ENCODE measurements at places on chromosomes 7 and 10.

DNA sequence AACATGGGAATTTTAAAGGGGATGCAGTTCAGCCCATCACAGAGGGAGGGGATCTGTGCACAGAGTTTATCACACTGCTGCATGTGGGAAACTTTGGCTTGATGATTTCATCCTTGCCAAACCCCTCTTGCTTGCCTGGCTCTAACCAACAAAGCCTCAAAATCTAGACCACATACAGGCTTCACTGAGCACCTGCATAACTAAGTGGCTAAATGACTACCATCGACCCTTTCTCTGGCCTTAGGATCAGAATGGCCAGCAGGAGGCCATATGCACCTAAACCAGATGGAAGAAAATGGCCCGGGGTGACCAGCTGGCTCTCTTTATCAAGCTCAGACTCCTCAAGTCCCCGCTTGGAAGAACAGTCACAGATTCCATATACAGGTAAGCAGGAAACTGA is 15.6 kb upstream of the ZNF25 start:
- no peak for DNase-seq

DNA sequence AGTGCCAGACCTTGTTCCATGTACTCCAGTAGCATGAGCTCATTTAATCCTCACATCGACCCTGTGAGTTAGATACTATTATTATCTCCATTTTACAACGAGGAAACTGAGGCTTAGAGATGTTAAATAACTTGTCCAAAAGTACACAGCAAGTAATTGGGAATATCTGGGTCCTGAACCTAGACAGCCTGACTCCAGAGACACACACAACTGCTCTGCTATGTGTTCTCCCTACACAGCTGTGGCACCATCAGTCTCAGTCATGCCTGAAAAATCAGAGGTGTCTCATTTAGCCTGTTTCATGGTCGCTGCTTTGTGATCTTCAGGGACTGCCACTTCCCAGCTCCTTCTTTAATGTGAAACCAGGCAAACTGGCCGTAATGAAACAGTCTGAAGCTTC is 56.5 kb downstream of the COL1A2 start:
- DNase-seq, result no peak

DNA sequence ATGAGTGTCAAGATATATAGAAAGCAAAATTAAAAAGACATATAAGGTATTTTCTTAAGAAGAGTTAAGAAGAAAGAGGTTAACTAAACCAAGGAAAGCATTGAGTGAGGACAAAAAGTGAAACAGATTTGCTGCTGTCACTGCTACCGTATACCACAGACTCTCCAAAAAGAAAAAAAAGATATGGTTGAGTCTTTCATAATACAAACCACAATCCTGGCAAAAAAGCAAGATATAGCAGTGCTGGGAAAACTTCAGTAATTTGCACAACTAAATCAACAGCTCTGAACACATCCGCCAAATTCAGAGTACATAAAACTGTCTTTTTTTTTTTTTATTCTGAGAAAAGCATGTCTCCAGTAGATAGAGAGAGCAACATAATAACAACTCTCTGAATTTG is 114.7 kb downstream of the ETV1 start:
- DNase-seq, result no peak

- DNase-seq, result no peak
These were observed 182.3 kb downstream of the MAD1L1 start for GRCh38 chr7:2050511-2050866.

GRCh38 chr10:71657604-71658466 is 61.7 kb downstream of the C10orf105 start:
- DNase-seq, result no peak

- DNase-seq, result no peak
These were observed 2.0 kb downstream of the STK32C start for GRCh38 chr10:132305654-132306342.

DNA sequence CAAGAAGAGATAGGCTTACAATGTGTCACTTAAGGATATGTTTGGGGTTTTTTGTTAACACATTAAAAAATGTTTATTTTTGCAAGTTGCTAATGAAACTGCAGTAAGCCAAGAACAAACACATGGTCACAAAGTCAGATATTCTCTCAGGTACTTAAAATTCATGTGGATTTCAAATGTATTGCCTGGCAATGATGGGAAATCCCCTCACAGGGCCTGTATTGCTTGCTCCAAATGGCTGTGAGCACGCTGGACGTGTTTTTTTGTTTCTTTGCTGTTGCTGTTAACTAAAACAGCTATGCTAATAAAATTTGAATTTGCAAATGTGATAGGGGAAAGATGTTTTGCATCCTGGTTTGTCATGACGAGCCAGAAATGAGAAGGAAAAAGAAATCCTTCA is 3.8 kb upstream of the CELF2 start:
- DNase-seq, result no peak

GRCh38 chr10:79436850-79437103 is 8.6 kb downstream of the ZCCHC24 start:
- no peak for DNase-seq

- DNase-seq, result peak; percentile 22
These were observed 50.8 kb downstream of the C10orf120 start for GRCh38 chr10:122648599-122649428.

- DNase-seq, result no peak
These were observed 94.8 kb upstream of the KCNMA1 start for GRCh38 chr10:77732213-77733003.

- no peak for DNase-seq
These were observed 15.7 kb upstream of the CYREN start for GRCh38 chr7:135186261-135186540.

DNA sequence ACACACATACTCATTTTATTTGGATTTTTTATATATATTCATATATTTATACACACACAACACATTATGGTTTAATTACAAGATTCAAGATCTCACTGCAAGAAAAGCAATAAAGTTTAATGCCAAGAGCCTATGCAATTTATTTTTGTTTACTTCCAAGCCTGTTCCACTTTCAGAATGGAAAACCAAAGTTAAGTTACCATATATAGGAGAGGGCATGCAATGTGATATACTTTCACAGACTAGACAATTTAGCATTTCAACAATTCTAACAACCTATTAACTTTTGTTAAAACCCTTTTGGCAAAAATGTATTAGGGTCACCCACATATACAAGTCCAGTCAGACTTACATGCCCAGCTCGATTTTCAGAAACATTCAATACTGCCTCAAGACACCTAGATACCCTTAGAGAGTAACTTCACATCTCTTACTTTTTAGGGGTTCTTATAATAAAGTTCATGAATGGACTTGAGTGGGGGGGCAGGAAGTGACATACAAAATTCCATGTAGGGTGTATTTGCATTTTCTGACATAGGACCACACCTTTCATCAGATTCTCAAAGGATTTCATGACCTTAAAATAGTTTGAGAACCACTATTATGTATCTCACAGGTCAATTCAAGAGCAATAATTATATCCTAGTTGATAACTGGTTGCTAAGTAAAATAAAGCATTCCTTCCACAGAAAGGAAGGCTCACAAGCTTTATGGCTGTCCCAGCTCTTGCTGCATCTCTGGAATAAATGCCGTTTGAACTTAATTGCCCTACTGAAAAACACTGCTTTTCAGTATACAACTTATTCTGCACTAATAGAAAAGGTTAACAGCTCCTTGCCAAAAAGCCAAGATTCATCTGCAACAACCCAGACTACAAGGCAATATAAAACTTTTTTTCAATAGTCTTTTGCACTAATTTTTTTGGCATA is 2.5 kb downstream of the P4HA1 start:
- no peak for DNase-seq

GRCh38 chr7:55093674-55094073 is 74.9 kb downstream of the EGFR start:
- no peak for DNase-seq

DNA sequence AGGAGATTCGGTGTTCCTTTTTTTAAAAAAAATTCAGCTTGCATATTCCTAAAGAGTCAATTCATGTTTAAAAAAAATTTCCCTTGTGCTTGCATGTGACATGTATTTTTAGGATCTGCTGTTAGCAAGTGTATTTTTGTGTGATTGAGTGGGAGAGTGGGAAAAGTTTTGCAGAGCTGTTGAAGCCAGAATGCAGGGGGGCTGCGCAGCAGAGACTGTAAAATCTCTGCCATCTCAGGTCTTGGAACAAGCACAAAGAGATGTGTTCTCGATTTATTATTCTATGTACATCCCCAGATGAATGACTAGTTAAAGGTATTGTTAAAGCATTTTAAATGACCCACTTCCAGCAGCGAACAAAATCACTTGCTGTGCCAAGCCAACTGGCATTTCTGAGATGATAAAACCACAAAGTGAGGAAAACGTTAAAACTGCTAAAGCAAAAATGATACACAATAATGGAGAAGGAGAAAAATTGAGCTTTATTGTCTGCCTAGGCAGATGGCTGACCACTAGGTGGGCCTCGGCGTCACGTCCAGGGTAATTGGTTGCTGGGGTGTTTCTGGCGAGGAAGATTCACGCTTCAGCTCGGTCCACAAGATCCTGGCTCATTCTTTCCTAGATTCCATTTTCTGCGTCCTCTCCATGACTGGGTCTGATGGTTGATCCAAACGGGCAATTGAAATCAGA is 67.0 kb upstream of the ATRNL1 start:
- DNase-seq, result no peak

- DNase-seq, result no peak
These were observed 36.3 kb downstream of the PFKP start for GRCh38 chr10:3103646-3104045.

DNA sequence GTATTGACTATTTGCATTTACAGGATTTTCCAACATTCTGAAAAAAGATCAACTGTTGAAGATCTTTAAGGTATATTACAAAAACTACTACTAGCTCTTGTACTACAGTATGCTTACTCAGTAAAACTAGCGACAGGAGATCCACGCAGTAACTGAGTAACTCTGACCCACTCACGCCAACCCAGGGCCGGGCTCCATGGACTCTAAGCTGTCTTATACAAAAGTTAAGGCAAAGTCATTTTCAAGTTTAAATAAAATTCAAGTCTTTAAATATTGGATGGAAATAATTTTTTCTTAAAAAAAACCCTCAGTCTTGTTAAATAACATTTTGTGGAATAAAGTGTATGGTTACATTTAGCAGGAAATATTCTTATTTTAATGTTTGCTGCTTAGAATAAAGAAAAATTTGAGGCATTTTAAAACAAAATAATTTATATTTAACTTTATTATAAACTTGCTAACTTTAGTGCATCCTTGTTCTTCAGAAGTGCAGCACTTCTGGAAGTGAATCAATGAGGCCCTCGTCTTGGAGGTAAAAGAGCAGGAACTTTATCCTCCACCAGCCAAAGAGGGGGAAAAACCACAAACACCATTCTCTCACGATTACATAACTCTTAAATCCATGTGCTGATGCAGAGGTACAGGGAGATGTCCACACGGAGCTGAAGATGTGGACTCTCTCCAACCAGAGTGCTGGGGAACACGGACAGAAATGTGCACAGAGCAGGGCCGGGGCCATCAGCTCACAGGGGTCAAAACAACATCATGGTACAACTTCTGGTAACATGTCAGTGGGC is 119.9 kb downstream of the LARP4B start:
- DNase-seq, result no peak

- no peak for DNase-seq
These were observed 7.7 kb upstream of the SRGN start for GRCh38 chr10:69080226-69080625.

DNA sequence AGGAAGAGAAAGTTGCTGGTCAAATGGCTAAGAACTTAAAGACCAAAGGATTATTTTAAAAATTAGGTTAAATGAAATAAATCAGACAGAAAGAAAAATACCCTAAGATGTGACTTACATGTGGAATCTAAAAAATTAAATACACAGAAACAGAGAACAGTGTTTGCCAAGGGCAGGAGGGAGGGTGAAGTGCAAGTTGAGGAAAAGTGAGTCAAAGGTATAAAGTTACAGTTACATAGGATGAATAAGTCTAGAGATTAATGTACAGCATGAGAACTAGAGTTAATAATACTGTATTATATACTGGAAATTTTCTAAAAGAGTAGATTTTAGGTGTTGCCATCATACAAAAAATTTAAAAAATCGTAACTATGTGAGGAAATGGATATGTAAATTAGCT is 146.3 kb downstream of the MDFIC start:
- no peak for DNase-seq

DNA sequence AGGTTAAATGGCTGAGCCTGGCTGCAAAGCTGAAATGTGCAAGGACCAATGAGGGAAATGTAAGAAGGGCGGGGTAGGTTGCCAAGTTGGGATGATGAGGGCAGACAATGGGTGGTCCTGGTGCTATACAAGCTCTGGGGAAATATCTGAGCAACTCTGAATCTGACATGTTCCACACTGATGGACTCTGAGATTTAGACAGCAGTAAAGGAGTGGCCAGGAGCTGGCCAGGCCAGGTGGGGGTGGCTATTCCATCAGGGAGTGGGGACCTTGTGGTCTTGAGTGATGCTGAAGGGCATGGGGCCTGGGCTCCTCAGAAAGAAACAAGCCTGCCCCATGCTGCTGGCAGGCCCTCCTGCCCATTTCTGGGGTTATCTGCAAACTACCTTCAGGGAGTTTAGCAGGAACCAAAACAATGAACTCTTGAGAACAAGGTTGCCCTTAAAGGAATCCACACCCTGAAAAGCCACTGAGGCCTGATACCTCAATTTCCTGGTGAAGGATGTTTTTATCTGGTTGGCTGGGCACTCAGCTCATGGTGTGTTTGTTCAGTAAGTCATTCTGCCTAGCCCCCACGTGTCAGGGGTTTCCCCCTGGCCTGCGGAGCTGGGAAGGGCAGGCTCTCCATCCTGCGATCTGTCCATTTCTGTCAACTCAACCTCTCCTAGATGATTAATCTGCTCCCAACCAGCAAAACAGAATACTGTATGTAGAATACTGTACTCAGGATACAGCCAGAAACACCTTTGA is 143.3 kb upstream of the TNS3 start:
- DNase-seq, result no peak

GRCh38 chr10:128711806-128712205 is 585.6 kb upstream of the MKI67 start:
- DNase-seq, result no peak

DNA sequence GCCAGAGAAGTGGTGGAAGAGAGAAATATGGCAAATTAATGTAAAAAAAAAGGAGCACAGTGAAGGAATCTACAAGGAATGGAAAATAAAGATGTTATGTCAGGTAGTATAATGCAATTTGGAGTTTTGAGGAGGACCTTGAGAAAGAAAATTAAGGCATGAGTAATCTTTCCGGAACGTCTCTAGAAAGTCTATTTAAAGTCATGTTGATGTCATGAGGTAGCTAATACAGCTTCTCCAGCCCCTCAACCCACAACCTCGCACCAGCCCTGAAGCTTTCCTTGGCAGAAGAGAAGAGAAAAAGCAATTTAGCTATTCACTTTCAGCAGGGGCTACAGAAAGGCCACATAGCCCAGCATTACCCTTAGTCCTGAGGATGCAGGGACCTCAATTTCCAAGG is 22.5 kb downstream of the TRDMT1 start:
- no peak for DNase-seq
